Amniotic stem cell (primary cell): ENCODE measurements at places on chromosomes 1 and 21.

DNA sequence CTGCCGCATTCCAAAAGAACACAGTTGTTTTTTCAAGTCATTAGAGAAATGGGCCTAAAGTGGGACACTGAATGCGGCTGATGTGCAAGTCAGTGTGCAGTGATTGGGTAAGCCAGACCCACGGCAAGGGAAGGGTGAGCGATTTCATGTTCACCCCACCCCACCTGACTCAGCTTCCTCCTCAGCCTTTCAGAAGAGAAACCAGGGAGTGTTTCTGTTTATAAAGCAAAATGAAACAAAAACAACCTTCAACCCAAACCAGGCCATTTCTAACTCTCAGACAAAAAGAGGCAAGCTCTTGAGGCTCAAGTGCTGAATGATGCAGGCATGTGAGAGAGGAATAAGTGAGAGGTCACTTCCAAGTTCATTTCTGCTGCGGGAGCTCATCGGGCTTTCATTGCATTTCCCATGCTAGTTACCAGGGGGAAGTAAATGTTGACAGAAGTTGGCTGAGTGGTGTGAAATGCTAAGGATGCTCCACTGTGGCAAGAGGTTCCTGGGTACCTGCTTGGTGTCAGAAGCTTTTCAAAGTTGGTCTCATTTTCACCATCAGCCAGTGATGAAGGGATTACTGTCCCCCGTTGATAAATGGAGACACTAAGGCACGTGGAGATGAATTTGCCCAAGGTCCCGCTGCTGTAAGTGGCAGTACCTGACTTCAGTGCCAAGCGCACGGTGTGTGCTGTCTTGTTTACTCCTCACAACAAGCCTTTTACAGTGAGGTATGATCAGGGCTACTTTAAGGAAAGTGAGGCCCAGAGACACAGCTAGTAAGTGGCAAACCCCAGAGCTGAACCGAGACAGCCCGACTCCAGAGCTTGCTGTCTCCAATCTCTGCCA is 29.1 kb downstream of the STPG1 start:
- DNase-seq, result no peak

DNA sequence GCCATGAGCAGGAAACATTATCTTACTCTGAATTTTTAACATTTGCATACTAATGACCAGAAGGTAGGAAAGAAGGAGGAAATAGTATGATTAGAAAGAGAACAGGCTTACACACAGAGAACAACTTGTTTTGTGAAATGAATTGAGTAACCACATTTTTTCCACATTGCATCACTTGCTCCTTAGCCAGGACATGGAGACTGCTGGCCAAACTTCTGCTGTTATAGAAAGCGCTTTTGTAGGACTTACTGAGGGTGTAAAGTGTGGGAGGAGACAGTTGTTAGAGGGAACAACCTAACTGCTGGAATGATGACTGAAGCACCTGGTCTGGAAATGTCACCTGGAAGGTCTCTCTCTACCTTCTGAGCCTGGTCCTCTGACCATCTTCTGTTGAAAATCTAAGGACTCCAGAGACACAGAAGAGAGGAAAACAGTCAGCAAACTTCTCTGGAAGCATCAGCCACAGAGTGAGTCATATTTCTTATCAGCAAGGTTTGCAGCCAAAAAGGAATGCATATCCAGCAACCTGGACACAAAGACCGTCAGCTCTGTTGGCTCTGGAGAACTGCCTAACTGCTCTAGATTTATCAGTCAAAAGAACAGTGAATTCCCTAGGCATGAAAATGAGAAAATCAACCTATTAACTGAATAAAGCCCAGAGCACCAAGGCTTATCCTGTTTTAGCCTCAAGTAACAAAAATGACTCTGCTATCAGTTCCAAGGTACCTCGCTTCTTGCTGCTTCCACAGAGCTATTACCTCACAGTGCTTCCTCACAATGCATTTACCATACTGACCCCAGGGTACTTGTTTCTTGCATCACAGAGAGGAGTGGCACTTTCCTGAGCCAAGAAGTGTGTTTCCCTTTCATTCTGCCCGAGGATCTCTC is 88.0 kb upstream of the SLFNL1 start:
- peak; percentile 61 for DNase-seq

DNA sequence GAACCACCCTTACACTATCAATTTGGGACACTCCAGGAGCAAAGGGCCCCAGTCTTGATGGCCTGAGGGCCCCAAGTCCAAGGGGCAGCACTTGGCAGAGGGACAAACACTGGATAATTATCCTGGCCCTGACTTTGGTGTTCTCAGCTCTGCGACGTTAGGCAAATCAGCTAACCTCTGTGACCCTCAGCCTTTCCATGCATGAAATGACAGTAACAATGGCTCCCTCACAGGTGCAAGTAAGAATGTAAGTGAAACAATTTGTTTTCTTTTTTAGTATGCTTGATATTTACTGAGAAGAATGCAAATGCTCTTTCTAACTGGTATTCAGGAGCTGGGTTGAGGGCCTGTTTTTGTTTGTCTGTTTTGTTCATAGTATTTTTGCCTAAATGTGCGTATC is 61.6 kb upstream of the PRDX6 start:
- DNase-seq, result no peak

DNA sequence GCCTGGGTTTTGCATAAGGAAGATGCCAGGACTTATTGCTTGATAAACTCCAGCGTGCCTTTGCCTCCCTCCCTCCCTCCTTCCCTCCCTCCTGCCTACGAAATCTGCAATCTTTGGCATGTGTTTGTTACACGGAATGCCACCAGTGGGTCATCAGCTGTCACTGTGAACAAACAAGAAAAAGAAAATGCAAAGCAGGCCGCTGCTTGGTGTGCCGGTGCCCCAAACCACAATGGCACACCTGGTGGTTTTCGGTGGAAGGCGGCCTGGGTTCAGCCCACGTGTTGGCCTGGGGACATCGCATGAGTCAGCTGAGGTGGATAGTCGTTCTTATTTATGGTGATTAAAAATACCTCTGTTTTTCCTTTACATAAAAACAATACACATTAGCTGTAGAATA is 16.3 kb upstream of the IFNLR1 start:
- DNase-seq, result no peak

DNA sequence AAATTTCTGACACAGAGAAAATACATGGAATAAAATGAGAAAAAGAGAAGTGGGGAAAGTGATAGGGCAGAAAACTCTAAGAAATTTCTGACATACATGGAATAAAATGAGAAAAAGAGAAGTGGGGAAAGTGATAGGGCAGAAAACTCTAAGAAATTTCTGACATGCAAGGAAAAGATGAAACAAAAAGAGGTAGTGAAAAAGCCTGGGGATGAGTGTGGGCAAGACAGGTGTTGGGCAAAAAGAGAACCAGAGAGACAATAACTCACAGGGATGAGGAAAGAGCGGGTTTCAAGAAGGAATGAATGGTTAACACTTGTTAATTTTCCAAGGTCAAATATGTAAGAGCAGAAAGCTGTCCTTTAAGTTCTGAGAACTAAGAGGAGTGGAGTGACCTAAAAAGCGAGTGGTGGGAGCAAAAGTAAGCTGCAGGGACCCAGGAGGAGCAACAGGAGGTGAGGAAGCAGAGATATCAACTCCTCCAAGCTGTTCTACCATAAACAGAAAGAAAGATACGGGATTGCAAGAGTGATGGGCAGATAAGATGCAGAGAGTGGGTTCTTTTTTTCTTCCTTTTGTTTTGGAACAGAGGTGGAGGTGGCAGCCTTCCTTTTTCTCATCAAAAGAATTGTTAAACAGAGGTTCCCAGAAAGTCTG is 29.9 kb upstream of the EXO1 start:
- DNase-seq, result no peak

DNA sequence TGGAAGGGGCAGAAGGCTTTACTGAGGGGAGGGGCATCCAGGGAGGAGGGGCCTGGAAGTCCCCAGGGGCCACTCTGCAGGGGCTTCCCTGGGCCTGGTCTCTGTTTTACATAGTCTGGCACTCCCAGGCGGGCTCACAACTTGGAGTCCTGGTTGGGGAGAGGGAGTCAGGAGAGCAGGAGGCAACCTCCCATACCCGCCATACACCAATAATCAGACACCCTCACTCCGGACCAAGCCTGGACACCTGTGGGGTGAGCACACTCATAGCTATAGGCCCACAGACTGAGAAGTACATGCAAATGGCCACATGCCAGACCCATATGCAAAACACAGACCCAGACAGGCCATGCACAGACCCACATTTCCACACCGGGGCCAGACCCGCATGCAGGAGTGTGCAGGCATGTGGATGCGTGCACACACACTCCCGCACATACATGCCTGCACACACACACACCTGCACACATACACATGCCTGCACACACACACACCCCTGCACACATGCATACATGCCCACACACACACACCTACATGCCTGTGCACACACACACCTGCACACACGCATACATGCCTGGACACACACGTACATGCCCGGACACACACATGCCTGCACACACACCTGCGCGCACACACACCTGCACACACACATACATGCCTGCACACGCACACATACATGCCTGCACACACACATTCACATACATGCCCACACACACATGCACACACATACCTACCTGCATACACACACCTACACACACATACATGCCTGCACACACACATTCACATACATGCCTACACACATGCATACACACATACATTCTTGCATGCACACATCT is 89.5 kb upstream of the RUNX3 start:
- no peak for DNase-seq

DNA sequence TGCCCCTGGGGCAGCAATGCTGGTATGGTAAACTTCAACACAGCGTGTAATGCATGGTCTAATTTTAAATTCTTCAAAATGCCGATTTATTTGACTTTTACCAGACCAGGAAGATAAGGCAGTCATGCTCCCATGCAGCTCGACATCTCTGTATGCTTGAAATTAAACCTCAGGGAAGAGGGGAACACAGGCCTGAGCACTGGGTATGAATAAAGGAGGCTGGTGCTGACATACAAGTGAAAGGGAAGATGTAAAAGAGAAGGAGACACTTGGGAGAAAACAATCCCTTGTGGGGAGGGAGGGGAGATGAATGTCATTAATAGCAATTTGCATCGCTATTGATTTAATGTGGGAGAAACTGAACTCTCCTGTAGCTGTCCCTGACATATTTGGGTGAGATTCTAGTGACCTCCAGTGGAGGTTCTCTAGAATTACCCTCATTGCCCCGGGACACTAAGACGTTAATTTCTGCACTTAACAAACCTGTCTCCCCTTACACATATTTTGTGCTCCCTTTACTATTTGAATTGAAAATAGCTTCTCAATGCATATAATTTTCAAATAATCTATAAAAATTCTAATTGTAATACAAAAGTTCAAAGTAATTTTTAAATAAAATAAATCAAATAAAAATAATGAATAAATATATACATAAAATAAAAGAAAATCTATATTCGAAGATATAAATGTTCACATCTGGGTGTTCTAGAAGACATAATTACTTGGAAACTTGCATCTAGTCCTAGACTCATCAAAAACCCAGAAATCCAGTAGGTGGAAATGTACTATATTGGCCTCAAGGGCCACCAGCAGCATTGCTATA is 283.1 kb downstream of the LMX1A start:
- peak; percentile 4 for DNase-seq

DNA sequence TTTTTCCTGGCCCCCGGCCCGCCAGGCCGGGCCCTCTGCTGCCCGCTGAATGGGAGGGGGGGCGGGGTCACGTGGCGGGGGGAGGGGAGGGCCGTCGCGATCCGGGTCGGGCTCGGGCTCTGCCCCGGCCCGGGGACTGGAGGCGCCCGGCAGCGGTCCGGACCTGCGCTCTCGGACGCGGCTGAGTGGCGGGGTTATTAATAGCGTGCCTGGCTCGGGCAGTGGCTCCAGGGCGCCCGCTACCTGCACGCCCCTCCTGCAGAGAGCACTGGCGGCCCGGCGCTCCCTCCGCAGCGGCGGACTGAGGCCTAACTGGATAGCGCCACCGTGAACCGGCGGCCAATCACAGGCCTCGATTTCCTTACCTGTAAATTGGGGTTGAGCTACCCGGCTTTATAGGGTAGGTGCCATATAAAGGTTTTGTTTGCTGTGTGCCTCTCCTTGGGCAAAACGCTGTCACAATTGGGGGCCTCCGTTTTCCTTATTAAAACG is 28.1 kb downstream of the AHDC1 start:
- no peak for DNase-seq

DNA sequence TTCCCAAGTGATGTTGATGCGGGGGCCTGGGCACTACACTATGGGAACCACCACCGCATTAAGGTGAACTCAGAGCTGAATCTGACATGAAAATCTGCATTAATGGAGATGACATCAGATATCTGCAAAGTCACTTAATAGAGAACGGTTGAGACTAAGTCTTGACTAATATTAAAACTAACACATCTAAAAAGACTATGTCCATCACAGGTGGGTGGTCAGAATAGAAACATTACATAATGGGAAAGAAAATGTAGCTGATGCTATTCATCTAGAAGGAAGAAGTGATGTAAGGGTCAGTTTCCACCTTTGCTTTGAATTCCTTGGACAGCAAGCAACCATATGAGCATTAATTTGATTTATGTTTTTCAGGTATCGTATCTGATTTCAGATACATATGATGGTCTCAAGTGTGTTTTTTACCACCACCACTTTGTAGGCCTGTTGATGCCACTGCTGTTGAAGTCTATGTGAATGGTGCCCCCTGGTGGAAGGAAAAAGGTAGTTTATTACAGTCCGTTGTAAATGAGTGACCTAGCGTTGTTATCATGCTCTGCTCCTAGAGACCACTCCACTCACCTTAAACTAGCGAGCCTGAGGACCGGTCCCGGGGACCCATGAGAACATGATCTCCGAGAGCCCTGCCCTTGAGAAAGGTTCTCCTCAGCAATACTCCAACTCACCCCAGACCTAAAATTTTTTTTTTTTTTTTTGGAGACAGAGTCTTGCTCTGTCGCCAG is 73.5 kb downstream of the BACH1 start:
- DNase-seq, result peak; percentile 77

DNA sequence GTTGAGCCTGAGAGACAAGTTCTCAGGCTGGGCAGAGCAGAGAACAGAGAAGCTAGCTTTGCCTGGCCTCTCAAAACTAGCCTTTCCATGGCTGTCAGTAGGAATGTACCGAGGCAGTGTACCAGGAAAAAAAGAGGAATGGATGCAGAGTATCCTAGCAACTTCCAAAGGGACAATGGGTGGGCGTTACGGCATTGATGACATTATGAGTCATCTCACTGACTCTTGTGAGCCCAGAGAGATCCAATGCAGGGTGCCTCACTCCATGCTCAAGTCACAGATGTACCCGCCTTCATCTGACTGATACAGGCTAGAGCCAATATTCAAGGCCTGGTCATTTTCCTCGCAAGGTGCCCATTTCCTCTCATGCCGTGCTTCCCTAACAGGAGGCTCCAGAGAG is 51.4 kb upstream of the C8B start:
- DNase-seq, result no peak

- DNase-seq, result no peak
These were observed 79.6 kb downstream of the CDC14A start for GRCh38 chr1:100431954-100432353.

- no peak for DNase-seq
These were observed 12.2 kb upstream of the CDK18 start for GRCh38 chr1:205492201-205492667.

DNA sequence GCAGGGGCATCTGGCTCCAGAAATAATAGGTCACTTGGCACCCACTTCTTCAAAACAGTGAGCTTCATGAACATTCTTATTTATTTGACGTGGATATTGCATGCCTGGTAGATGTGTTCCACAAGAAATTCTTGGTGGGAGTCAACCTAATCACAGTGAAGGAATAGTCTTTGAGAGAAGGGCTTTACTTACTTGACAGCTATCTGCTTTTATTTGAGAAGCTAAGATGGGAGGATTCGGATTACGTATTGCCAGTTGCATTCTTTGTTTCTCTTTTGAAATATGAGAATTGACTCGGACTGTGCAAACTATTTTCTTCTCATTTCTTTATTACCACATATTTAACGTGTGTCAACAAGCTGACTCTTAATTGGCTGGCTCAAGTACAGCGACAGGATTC is 117.2 kb downstream of the FASLG start:
- DNase-seq, result no peak
